ENCODE measurements at places on chromosomes 4 and X. TPM values are rescaled to one million over a fixed set of nuclear protein-coding genes. Genes with fewer than 3 reads are reported as not detected.

The MND1 gene
- 33.6 TPM for total RNA-seq

The UCP1 gene
- total RNA-seq: not detected

The TLR10 gene
- not detected for total RNA-seq

The SNCA gene
- 99.1 TPM for total RNA-seq

The KIT gene
- total RNA-seq: not detected

The FRAS1 gene
- total RNA-seq: 1.7 TPM

The BOD1L1 gene
- total RNA-seq: 12.3 TPM

The AMOT gene
- 0.98 TPM for total RNA-seq

The CXCL3 gene
- total RNA-seq: 11.1 TPM

The TMEM31 gene
- not detected for total RNA-seq

The VCX gene
- not detected for total RNA-seq

The MAGEA4 gene
- total RNA-seq: not detected

The DMP1 gene
- 0.02 TPM for total RNA-seq

The TEX13C gene
- not detected for total RNA-seq

The PNMA3 gene
- total RNA-seq: not detected

The C4orf54 gene
- 0.06 TPM for total RNA-seq

The TMSB15A gene
- total RNA-seq: not detected

The TRAPPC11 gene
- 41.1 TPM for total RNA-seq

The ARL9 gene
- not detected for total RNA-seq

The RHOXF1 gene
- not detected for total RNA-seq

The ITIH6 gene
- total RNA-seq: 0.02 TPM

The LRRC66 gene
- 0.12 TPM for total RNA-seq

The SLIT2 gene
- not detected for total RNA-seq

The CTAG2 gene
- not detected for total RNA-seq

The FGF5 gene
- total RNA-seq: not detected

The TLR6 gene
- total RNA-seq: 17.3 TPM

The PTCHD1 gene
- 4.7 TPM for total RNA-seq

The DIAPH2 gene
- 27.0 TPM for total RNA-seq

The FHIP1A gene
- total RNA-seq: 0.12 TPM

The NPNT gene
- total RNA-seq: 0.12 TPM

The MAGEB10 gene
- not detected for total RNA-seq

The TLR2 gene
- total RNA-seq: 0.10 TPM

The TMEM187 gene
- total RNA-seq: 10.0 TPM

The CBR4 gene
- total RNA-seq: 14.8 TPM

The SLC26A1 gene
- total RNA-seq: 0.61 TPM

The COL4A5 gene
- total RNA-seq: 193 TPM

The RAB9A gene
- 35.9 TPM for total RNA-seq

The SHROOM4 gene
- not detected for total RNA-seq

The NAP1L2 gene
- total RNA-seq: 2.2 TPM

The NDST3 gene
- 0.12 TPM for total RNA-seq

The ZNF630 gene
- total RNA-seq: 1.6 TPM

The MAGEA2B gene
- total RNA-seq: not detected

The PAK3 gene
- total RNA-seq: 73.3 TPM

The OCIAD2 gene
- 44.4 TPM for total RNA-seq

The HPSE gene
- total RNA-seq: 4.8 TPM

All from NCI-H460 (cell line).